ENCODE measurements at places on chromosomes 16 and 17.

- DNase-seq, result no peak
These were observed 41.5 kb upstream of the B4GALNT2 start for GRCh38 chr17:49090878-49091594.

- no peak for DNase-seq
These were observed 9.1 kb downstream of the TOM1L1 start for GRCh38 chr17:54909766-54910165.

DNA sequence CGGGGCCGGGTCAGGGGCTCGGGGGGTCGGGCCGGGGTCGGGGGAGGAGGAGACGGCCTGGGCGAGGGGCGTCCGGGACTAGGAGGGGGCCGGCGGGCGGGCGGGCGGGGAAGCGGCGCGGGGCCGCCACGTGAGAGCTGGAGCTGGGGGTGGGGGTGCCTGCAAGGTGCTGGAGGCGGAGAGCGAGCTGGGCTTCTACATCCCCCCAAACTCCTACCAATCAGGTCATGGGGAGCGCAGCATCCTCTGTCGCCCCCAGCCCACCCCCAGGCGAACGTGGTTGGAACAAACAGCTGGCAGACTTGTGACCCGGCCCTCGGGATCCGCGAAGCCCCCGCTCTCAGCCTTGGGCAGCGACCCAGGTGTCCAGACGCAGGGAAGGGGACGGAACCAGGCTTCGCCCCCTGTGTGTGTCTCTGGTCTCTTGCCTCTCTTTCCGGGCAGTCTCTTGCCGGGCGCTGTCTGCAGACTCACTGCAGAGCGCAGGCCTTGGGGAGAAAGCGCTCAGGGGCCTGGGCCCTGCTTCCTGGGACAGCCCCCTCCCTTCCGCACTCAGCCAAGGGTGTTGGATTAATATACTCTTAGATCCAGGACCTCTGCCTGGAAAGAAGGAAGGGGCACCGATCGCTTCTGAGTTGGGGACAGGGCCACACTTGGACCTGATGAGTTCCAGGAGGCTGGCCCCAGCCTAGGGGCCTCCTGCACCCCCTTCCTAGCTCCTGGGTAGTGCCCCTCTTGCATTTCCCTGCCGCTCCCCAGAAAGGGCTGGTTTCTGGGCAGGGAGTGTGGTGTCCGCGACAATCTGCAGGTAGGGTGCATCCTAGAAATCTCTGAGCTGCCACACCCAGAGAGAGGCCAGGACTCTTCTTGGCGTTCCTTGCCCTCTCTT, 722 bp downstream of the RASL10B start:
- DNase-seq, result no peak

DNA sequence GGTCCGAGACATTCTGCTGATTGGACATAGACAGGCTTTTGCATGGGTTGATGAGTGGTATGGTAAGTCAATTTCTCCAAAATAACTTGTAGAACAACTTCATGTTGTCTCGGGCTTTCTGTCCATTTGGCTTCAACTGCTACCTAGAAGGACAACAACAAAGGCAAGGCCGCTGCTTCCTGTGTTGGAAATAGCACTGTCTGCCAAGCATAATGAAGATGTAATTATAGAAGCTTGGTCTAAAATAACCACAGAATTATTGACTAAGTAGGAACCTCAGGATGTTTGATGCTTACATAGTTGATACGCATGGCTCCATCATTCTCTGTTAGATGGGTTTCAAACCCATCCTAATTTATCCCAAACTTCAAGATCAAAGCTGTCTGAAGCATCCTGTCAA, 42.3 kb upstream of the NOL11 start:
- no peak for DNase-seq

- no peak for DNase-seq
These were observed 17.2 kb downstream of the SLC16A6 start for GRCh38 chr17:68273722-68274121.

DNA sequence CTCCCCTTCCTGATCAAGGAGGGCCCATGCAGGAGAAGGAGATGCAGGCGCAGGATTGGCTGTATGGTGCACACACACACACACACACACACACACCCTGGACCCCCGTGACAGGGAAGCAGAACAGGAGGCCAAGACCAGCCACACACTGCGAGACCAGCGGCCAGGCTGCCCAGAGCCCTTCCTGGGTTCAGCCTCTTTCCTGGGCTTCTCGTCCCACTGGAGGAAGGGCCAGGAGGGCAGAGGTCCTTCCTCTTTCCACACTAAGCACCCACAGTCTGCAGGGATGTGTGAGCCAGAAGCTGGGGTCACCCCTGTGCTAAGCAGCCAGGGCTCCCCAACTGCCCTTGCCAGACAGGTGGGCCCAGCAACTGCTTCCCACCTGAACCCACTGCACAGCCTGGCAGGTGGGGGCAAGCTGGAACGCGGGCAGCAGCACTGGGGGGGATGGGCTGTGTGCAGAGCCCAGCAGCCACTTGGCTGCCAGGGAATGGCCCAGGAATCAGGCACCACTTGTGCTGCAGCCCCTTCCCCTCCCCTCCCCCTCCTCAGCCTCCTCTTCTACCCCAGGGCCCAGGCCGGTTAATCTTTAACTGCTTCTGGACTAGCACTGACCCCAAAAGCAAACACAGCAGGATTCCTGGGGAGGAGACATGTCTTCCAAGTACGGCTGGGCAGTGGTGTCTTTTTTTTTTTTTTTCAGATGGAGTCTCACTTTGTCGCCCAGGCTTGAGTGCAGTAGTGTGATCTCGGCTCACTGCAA, 44.6 kb upstream of the SLC38A10 start:
- no peak for DNase-seq

DNA sequence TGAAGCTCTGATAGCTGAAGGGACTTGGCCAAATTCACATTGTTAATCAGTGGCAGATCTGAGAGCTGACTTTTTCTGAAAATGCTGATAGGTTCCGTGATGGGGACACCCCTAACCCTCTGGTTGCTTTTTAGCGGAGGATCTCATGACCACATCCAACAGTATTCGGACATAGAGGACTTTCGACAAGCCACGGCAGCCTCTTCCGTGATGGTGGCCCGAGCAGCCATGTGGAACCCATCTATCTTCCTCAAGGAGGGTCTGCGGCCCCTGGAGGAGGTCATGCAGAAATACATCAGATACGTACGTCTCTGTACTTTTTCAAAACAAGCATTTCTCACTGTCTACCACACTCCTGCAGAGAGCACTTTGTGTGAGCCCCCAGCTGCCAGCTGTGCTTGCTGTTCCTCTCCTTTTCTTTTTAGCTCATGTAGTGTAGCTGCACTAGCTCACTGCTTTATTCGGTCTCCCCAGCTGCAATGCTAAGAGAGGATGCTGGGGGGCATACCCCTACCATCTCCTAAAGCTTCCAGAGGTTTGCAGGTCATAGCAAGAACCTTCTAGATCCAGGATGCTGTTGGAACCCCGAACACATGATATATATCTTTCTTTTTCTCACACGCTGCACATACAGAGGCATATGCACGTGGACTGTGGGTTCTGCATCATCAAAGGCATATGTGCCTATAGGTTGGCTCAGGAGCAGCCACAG, 14.2 kb upstream of the NFATC3 start:
- no peak for DNase-seq

DNA sequence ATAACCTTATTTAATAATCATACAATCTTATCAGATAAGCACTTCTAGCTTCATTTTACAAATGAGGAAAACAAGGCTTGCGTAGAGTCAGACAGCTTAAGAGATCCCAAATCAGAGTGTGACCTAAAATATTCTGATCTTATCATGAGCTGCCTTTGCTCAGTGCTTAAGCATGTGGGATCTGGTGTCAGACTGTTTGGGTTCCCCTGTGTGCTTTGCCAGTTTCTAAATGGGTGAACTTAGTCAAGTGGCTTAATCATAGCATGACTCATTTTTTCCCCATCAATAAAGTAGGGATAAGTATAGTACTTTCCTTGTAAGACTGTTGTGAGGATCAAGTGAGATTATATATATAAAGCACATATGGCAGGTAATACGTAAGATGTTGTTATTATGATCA, 612.6 kb upstream of the C16orf82 start:
- no peak for DNase-seq

DNA sequence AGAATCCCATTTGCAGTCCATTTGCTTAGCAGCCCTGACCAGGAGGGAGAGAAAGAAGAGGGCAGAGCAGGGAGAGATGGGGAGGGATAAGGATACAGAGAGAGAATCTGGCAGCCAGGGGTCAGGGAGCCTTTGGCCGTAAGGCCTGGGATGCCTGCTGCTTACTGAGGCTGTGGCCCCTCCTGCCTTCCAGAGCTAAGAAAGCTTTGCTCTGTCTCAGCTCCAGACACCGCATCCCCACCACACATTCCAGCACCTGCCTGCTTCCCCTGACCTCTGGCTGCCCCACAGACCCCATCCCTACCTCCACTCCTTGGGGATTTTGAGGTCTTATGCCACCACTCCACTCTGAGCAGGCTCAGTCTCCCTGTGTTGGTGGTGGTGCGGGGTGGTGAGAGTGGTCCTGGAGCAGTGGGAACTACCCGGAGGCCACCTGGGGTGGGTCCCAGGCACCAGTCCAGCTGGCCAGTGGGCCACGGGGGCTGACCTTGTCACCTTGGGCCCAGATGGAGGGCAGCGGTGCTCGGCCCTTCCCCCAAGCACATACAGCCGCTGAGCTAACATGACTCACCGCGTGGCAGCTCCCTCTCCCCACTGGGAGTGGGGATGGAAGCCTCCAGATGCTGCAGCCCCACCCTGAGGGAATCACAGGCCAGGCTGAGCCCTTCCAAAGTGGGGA, 58.3 kb downstream of the RAI1 start:
- DNase-seq, result no peak

DNA sequence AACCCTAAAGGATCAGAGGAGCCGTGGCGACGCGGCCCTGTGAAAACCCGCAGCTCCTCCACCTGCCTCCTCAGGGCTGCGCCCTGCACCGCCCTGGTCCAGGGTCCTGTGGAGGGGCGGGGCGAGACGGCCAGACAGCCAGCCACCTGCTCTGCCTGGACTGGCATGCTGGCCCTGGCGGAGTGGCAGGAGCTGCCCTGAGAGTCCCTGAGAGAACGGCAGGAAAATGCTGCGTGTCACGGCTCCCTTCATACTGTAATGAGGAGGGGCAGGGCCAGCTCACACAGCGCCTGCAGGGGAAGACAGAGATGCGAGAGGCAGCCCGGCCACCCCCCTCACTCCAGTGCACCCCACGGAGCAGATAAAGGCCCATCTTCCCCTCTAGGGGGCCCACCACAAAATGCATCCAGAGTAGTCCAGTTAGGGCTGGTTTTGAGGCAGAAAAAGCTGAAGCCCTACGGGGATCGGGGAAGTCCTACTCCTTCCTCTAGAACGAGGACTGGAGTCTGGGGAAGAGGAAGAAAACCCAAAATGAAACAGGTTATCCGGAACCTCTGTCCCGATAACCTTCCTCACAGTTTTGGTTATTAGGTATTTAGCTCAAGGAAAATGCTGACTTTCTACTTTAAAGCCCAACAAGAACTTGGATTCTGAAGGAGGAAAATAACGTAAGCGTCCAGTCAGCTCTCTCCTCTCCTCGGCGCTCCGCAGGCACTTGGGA, 97.6 kb upstream of the DNAH17 start:
- DNase-seq, result no peak

DNA sequence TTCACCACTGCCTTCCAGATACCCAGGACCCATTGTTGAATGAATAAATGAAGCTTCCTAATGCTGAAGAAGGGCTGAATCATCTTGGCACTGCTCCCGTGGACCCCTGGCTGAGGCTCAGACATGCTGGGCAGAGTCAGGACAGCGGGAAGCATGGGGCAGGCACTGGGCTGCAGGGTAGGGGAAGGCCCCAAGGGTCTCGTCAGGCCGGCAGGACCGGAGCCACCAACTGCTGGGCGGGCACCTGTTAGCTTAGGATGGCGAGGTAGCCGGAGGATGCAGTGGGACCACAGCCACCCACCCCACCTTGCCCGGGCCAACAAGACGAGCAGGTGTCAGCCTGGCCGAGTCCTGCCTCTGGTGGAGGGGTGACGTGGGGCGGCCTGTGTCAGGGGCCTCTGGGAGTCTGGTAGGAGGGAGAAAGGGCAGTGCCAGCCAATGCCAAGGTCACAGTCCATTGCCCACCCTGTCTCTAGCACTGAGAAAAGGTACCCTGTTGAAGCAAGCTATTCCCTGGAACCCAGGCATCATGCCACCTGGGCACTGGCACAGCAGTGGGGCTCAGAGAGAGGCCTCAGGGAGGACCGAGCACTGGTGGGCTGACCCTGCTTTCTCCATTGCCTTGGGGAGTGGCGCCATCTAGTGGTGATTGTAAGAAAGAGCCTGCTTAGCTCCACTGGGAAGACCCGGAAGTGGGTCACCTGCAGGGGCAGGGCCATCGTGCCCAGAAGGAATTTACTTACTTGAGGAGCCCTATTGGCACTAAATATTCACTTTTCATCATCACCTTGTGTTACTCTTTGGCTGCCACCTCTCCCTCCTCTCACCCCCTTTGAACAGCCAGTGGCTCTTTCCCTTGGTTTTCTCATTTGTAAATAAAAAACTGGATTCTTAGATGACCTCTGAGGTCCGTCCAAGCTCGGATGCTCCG, 3.0 kb upstream of the DLX3 start:
- peak; percentile 82 for DNase-seq

GRCh38 chr16:89949121-89949742, 677 bp downstream of the DEF8 start:
- DNase-seq, result no peak

- peak; percentile 56 for DNase-seq
These were observed at the start of gene MMP28 for GRCh38 chr17:35795007-35795870. TSS of gene MMP28 (minus strand) at chr17:35795641. CDS start at chr17:35795377, 264 bp downstream.

- DNase-seq, result no peak
These were observed 27.1 kb downstream of the HOXB1 start for GRCh38 chr17:48503747-48504146.

DNA sequence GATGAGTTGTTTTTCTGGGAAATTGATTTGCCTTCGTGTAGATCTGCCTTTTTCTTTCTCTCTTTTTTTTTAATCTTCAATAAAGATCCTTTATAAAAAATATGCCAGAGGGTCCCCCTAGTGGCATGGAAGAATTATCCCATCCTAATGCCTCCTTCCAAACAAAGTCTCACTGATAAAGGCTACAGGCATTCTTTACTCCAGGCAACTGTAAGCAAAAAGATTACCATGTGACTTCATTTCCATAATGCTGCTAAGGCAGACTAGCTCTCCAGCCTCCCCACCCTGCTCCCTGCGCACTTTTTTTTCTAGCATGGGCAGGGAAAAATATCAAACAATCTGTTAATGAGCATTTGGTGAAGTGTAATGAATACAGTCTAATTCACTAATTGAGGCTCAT, 220.2 kb upstream of the CDH8 start:
- no peak for DNase-seq

DNA sequence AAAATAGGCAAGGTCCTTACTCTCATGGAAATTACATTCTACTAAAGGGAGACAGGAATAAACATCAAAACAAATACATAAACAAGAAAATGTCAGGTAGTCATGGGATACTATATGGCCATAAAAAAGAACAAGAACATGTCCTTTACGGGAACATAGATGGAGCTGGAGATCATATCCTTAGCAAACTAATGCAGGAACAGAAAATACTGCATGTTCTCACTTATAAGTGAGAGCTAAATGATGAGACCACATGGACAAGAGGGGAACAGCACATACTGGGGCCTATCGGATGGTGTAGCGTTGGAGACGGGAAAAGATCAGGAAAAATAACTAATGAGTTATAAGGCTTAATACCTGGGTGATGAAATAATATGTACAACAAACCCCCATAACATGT, 69.1 kb downstream of the BRIP1 start:
- DNase-seq, result no peak

Measured in NCI-H2171 (cell line).